ENCODE measurements at places on chromosomes 4 and X. TPM values are rescaled to one million over a fixed set of nuclear protein-coding genes. Genes with fewer than 3 reads are reported as not detected.
A peak's percentile ranks its signal among the peaks of the same experiment; 100 is the strongest.

GRCh38 chr4:93791570-93792195 lies 36.9 kb upstream of the ATOH1 start:
- H3K36me3 ChIP-seq, result no peaks in the 10 kb centered on the region
- H3K4me3 ChIP-seq, result no peak overlapping the region
- H3K4me1 ChIP-seq, result peaks cover 11% of the 10 kb centered on the region
- H3K27ac ChIP-seq, result no peak overlapping the region

DNA sequence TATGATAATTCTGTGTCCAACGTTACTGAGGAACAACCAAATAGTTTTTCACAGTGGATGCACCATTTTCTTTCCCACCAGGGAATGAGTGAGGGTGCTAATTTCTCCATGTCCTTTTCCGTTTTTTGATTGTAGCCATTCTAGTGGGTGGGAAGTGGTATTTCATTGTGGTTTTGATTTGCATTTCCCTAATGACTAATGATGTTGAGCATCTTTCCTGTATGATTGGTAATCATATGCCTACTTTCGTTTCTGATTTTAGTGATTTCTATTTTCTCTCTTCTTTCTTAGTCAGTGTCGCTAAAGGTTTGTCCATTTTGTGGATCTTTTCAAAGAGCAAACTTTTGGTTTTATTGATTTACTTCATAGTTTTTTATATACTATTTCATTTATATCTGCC lies 32.1 kb upstream of the TEX13D start:
- no peak overlapping the region for H3K4me3 ChIP-seq
- H3K4me1 ChIP-seq, result no peaks in the 10 kb centered on the region
- H3K27ac ChIP-seq, result no peak overlapping the region
- no peak for DNase-seq
- H3K36me3 ChIP-seq, result no peaks in the 10 kb centered on the region

DNA sequence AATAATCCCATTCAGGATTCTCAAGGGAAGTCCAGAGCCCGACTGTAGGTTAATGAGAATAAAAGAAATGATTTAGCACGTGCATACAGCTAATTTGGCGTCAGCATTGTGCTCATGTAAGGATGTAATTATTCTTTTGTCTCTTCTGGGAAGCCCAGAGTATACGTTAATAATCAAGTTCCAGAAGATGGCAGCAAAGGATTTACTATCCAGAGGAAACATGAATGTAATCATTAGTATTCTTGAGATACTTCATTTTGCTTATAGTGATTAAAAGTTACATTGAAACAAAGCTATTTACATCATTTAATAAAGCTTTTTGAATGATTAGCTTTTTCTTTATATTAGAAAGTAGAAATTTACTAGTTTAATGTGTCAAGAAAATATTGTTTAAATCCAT lies 27.1 kb upstream of the MAP9 start:
- no peak for DNase-seq
- no peaks in the 10 kb centered on the region for H3K36me3 ChIP-seq
- no peak overlapping the region for H3K4me3 ChIP-seq
- no peak overlapping the region for H3K27ac ChIP-seq

DNA sequence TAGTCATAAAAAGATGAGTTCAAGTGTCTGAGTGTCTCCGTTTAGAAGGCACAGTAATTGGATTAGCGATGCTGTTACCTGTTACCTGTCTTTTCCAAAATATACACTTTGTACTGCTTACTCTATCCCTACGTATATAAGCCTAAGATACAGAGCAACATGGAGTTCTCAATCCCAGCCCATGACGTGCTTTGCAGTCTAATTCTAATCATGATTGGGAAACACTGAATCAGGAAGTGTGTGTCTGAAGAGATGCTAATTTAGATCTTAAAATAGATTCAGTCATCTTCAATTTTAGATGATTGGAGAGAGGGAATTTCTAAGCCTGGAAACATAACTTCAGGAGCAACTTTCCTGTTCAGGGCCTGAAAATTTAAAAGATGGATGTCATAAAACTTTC lies 115.1 kb downstream of the PCDH19 start:
- DNase-seq, result no peak
- peaks cover 4% of the 10 kb centered on the region for H3K36me3 ChIP-seq
- peaks cover 6% of the 10 kb centered on the region for H3K27me3 ChIP-seq
- H3K4me1 ChIP-seq, result peaks cover 3% of the 10 kb centered on the region
- H3K27ac ChIP-seq, result no peak overlapping the region

GRCh38 chr4:79232540-79232939 lies 93.3 kb downstream of the NAA11 start:
- H3K4me1 ChIP-seq, result no peaks in the 10 kb centered on the region
- H3K27ac ChIP-seq, result no peak overlapping the region
- H3K4me3 ChIP-seq, result no peak overlapping the region
- no peaks in the 10 kb centered on the region for H3K27me3 ChIP-seq
- no peaks in the 10 kb centered on the region for H3K36me3 ChIP-seq

DNA sequence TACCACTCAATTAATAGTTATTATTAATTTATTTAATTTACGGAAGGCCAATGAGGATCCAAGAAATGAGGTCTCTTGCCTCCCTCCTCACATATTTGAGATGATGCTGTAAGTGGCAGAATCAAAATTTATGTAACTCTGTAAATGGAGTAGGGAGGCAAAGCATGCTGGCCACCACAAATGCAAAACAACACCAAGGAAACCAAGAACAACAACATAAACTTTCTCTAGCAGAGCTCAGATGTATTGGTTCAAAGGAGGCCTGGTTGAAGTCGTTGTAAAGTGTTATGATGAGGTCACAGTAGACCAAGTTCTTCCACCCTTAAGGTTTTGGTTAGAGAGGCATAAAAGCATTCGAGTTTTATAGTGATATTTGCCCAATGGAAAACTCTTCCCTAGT lies 194.8 kb upstream of the FAT1 start:
- H3K36me3 ChIP-seq, result no peaks in the 10 kb centered on the region
- no peaks in the 10 kb centered on the region for H3K27me3 ChIP-seq
- no peak for DNase-seq
- H3K27ac ChIP-seq, result no peak overlapping the region
- H3K4me3 ChIP-seq, result no peak overlapping the region

DNA sequence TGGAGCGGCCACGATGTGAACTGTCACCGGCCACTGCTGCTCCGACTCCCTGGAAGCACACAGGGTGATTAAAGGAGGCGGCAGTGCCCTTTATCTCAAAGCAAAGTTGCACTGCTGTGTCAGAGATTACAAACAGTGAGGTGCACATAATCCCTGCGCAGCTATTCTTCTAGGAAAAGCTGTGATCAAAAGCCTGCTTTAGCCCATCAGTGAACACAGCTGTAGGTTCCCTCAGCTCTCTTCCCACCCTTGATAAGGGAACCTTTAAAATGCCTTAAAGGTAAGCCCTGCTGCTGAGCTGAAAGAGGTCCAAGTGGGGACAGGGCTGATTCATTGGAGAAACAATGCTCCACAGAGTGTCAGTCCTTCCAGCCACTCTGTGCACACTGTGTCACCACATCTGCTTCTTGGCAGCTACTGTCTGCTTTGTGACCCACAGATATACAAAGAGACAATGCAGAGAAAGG lies 127.6 kb downstream of the EIF4E start:
- no peak overlapping the region for H3K4me3 ChIP-seq
- DNase-seq, result no peak
- H3K4me1 ChIP-seq, result peaks cover 3% of the 10 kb centered on the region
- no peak overlapping the region for H3K27ac ChIP-seq

DNA sequence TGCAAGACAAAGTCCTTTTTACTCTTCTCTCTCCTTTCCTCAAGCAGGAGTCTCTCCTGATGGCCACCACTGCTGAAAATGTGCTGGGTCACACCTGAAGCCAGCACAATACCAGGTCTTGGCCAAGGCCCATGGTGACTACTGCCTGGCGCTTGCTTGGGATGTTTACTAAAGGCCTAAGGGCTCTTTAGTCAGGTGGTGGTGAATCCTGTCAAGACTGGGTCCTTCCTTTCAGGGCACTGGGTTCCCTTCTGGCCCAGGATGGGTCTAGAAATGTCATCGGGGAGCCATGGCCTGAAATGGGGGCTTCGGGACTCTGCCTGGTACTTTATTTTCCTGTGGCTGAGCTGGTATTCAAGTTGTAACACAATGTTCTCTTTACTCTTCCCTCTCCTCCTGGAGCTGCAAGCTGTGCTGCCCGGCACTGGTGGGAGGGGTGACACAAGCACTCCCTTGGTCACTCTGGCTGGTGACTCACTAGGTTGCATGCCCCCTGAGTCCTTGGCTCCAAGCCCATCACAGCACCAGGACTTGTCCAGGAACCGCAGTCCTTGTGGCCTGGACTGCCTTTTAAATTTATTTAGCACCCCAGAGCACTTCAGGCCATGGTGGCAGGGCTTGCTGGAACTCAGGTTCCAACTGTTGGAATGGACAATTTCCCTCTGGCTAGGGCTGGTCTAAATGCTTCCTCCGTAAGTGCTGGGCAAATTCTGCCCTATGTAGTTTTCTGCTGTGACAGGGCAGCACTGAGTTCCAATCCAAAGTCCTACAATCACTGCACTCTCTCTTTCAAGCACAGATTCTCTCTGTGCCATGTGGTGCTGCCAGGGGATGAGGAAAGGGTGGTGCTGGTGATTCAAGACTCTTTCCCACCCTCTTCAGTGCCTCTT lies 11.3 kb downstream of the ARL13A start:
- peaks cover 2% of the 10 kb centered on the region for H3K4me1 ChIP-seq
- no peak overlapping the region for H3K27ac ChIP-seq
- no peaks in the 10 kb centered on the region for H3K36me3 ChIP-seq
- no peak for DNase-seq
- no peak overlapping the region for H3K4me3 ChIP-seq

DNA sequence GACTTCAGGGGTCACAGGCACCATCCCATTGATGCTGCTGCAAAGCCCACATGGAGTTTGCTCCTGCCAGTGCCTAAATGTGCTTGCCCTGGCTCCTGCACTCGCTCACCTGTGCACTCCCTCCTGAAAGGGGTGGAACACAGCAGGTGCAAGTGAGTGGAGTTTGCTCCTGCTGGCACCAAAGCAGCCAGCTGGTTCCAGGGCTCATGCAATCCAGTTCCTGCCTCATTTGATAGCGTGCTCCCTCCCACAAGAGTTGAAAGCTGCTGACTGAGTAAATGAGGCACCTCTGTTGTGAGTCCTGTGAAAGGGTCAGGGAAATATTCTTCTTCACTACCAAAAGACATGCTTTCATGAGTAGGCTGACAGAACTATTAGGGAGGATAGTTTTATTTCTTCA lies 30.5 kb downstream of the CXCL8 start:
- peaks cover 1% of the 10 kb centered on the region for H3K4me1 ChIP-seq
- no peak for DNase-seq
- no peaks in the 10 kb centered on the region for H3K36me3 ChIP-seq
- H3K27ac ChIP-seq, result no peak overlapping the region

- no peaks in the 10 kb centered on the region for H3K36me3 ChIP-seq
- peaks cover 22% of the 10 kb centered on the region for H3K4me1 ChIP-seq
- H3K27ac ChIP-seq, result peak within 1 kb of the TSS; percentile 93
- peaks cover 31% of the 10 kb centered on the region for H3K27me3 ChIP-seq
- peak; percentile 58 for DNase-seq
- H3K4me3 ChIP-seq, result peak within 1 kb of the TSS; percentile 88
Measured at GRCh38 chr4:147731580-147732517, at the start of gene ARHGAP10. Gene ARHGAP10, plus strand, starts transcription at chr4:147732088. Its CDS starts 214 bp downstream, at chr4:147732302.

GRCh38 chr4:52664479-52664878 lies 5.4 kb upstream of the USP46 start:
- H3K4me1 ChIP-seq, result peaks cover 9% of the 10 kb centered on the region
- no peaks in the 10 kb centered on the region for H3K27me3 ChIP-seq
- DNase-seq, result no peak

- no peaks in the 10 kb centered on the region for H3K36me3 ChIP-seq
- DNase-seq, result no peak
- H3K27ac ChIP-seq, result no peak overlapping the region
- H3K4me1 ChIP-seq, result no peaks in the 10 kb centered on the region
Measured at GRCh38 chrX:133215017-133215416, 3.1 kb downstream of the TFDP3 start.

DNA sequence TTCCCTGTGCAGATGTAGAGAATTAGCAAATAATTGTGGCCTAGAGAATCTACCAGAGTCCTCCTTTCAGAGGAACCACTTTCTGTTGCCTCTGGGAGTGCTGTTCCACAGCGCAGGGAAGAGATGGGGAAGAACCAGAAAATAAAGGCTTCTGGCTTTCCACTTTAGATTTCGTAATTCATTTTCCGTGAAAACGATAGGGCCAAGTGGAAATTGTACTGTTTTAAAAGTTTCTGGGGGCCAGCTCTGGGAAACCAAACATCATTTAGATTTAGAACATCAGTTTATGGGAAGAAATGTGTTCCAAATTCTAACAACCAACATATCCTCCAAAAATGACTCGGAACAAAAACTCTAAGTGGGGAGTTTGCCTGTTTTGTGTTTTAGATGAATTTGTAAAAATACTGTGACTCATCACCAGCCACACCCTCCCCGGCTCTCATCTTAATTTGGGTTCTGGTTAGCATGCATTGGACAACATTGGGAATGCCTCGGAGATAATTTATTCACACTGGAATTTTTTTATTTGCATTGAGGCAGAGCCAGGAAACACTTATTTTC lies 65.2 kb upstream of the LNX1 start:
- H3K27me3 ChIP-seq, result no peaks in the 10 kb centered on the region
- no peak overlapping the region for H3K27ac ChIP-seq
- H3K36me3 ChIP-seq, result no peaks in the 10 kb centered on the region
- DNase-seq, result no peak
- no peak overlapping the region for H3K4me3 ChIP-seq
- H3K4me1 ChIP-seq, result peaks cover 19% of the 10 kb centered on the region

DNA sequence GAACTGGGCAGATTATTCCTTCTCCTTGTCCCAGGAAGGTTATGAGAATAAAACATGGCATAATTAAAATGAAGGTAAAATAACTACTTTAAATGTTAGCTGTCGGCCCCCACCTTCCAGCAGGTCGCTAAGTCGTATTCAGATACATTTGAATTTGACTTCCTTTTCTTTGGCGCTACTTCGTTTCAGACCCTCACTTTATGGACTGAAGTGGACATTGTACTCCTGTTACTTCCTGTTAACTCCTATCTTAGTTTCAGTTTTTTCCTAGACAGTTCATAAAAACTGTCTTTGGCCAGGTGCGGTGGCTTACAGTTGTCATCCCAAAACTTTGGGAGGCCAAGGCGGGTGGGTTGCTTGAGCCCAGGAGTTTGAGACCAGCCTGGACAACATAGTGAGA lies 5.7 kb downstream of the SYAP1 start:
- H3K36me3 ChIP-seq, result peaks cover 15% of the 10 kb centered on the region
- peaks cover 50% of the 10 kb centered on the region for H3K4me1 ChIP-seq
- H3K4me3 ChIP-seq, result no peak overlapping the region
- H3K27ac ChIP-seq, result peak overlapping the region; percentile 96
- DNase-seq, result no peak

DNA sequence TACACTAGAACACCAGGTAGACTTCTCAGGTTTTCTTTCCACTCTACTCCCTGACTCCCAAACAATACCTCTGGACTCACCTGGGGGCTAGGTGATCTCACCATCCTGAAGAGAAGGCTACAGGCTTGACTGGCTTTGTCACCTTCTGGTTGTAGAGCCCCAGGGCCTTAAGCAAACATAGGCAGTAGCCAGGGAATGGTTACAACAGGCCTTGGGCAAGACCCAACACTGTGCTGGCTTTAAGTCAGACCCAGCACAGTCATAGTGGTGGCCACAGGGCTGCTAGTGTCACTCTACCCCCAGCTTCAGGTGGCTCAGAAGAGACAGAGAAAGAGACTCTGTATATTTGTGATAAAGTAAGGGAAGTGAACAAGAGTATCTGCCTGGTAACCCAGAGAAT lies 118.1 kb upstream of the EMCN start:
- no peak for DNase-seq
- no peaks in the 10 kb centered on the region for H3K4me1 ChIP-seq
- no peaks in the 10 kb centered on the region for H3K36me3 ChIP-seq
- H3K27ac ChIP-seq, result no peak overlapping the region
- no peak overlapping the region for H3K4me3 ChIP-seq

SYN1 gene
- total RNA-seq, result 6.7 TPM

SPIN2A gene
- 2.2 TPM for total RNA-seq

SRPK3 gene
- not detected for total RNA-seq

ZCCHC12 gene
- total RNA-seq, result 3.2 TPM

SORCS2 gene
- 2.2 TPM for total RNA-seq

TSPAN7 gene
- total RNA-seq, result 21.8 TPM

Data from progenitor cell of endocrine pancreas (in vitro differentiated cells).